GM04504 (cell line): ENCODE measurements at places on chromosomes 4 and X.

GRCh38 chr4:5118994-5119835 is 67.9 kb downstream of the STK32B start:
- DNase-seq = no peak

GRCh38 chrX:41868392-41868977 is 54.9 kb downstream of the CASK start:
- DNase-seq = no peak

DNA sequence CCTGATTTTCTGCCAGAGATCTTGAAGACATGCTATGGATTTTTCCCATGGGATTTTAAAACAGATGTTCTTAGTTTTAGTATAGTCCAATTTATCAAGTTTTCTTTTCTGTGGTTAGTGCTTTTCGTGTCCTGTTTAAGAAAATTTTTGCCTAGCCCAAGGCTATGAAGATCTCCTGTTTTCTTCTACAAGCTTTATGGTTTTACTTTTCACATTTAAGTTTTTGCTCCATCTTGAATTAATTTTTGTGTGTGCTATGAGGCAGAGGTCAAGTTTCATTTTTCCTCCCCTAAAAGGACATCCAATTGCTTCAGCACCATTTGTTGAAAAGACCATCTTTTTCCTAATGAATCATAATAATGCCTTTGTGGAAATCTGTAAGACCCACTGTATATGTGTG is 65.6 kb downstream of the POLR2B start:
- peak; percentile 73 for DNase-seq

DNA sequence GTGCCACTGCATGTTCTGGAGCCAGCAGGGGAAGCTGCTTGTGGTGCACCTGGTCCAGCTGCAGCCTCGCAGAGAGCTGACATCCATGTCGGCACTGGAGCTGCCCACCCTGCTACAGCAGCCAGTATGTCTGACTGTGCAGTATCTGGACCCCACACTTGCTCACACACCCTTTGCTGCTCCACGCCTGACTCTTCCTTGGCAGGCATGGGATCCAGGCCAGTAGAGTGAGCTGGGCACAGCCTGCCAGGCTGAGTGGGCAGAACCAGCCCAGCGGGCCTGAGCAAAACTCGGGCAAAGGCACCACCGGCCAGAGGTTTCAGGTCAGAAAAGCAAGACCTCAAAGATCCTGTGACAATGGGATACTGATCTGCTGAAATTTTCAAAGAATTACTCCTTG is 690.1 kb downstream of the STPG2 start:
- no peak for DNase-seq

DNA sequence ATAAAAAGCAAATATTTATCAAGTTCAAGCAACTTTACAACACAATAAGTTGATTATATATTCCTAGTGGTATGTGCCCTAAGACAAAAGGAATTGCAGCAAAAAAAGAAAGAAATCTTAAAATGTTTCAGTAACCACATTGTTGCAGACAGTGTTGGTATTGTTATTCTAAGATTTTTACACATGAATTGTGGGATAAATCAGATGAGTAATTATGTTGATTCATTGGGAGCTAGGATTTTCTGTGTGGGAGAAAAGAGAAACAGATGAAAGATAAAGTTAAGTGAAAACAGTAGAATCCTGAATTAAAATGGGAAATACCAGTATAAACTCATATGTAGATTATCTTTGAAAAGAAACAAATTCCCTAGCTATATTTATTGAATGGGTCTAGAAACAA is 362.4 kb downstream of the PPP3CA start:
- peak; percentile 45 for DNase-seq

GRCh38 chrX:53125506-53125905 is 31.6 kb downstream of the KANTR start:
- no peak for DNase-seq

- DNase-seq = no peak
Measured at GRCh38 chr4:36551697-36552214, 270.3 kb downstream of the DTHD1 start.

DNA sequence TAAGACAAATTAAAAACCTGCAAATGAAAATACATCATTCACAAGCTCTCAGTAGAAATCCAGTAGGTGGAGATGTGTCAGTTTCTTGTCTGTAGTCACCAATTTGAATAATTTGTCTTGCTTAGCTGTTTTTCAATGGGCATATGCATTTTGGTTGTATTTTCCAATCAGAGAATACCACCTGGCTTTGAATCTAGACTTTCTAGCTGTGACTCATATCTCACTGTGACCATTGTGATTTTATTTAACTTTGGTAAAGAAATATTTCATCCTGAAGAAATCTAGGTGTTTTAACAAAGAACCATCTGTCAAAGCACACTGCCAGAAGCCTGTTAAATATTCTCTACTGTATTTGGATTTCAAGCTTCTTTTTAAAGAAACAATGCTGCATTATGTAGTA is 1650.6 kb upstream of the IGFBP7 start:
- no peak for DNase-seq

- no peak for DNase-seq
Measured at GRCh38 chr4:181281451-181281850, 961.8 kb upstream of the TENM3 start.
